ENCODE measurements at places on chromosomes 13 and 19.
A peak's percentile ranks its signal among the peaks of the same experiment; 100 is the strongest.

GRCh38 chr13:89214185-89214584, 1543.0 kb downstream of the SLITRK5 start:
- no peak for DNase-seq

DNA sequence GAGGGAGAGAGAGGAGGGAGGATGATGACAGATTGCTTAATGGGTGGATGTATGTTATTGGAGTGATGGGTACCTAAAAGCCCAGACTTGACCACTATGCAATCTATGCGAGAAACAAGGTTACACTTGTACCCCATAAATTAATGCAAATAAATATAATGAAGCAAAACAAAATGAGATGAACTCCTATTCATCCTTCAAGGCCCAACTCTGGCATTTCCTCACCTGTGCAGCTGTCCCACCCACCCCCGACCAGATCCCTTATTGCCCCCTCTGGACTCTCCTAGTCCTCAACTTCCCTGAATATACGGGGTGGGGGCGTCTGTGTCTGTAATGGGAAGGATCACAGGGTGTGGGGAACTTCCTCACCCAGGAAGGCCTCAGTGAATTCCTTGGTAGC, 4.1 kb downstream of the PGLYRP2 start:
- DNase-seq = no peak

DNA sequence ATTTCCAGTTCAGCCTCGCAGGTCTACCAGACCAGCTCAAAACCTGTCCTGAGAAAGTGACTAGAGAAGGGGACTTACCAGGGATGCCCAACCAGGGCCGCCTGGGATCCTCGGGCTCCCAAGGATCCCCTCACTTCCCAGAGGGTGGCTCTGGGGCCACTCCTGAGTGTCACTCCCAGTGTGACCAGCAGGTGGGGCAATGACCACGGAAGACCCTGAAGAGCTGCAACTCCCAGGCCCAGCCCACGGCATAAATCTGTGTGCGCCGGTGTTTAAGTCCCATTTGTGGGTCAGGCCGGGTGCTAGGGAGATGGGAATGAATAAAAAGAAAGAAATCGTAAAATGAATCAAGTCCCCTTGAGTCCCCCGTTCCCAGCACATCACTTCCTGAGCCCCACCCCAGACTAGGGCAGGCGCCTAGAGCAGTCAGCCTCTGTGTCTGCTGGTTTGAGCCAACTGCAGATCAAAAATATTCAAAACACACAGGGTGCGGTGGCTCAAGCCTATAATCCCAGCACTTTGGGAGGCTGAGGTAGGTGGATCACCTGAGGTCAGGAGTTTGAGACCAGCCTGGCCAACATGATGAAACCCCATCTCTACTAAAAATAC, 10.7 kb downstream of the PTGIR start:
- peak; percentile 69 for DNase-seq

DNA sequence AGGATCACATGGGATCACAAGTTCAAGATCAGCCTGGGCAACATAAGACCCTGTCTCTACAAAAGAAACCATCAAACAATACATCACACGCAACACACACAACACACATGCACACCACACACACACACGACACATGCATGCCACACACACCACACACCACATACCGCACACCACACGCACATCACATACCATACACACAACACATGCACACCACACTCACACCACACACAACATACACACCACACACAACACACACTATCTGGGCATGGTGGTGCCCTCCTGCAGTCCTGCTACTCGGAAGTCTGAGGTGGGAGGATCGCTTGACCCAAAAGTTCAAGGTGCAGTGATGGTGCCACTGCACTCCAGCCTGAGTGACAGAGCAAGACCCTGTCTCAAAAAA, 198.3 kb downstream of the USP12 start:
- no peak for DNase-seq

- no peak for DNase-seq
Observed at GRCh38 chr19:11769995-11770394, 3.2 kb downstream of the ZNF441 start.

- no peak for DNase-seq
Observed at GRCh38 chr19:16737911-16738310, 18.3 kb downstream of the NWD1 start.

DNA sequence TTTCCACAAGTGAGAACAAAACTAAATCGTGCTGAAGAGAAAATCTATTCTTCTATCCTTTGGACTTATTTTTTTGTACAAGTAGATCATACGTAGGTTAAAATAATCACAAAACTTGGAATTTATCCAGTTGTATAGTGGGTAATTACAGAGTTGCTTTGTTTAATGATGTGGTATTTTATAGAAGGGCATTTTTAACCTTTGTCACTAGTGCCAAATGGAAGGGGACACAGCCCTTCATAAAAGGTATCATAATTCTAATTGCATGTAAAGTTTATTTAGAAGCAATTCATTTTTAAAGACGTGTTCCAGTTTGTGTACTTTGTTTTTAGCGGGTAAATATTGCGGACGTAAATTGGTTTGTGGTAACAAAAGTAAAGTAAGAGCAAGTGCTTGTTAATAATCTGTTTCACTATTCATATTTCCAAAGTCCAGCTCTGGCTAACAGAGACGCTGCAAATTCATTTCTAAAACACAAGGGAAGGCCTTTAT, 99.5 kb downstream of the ERCC5 start:
- DNase-seq = no peak

DNA sequence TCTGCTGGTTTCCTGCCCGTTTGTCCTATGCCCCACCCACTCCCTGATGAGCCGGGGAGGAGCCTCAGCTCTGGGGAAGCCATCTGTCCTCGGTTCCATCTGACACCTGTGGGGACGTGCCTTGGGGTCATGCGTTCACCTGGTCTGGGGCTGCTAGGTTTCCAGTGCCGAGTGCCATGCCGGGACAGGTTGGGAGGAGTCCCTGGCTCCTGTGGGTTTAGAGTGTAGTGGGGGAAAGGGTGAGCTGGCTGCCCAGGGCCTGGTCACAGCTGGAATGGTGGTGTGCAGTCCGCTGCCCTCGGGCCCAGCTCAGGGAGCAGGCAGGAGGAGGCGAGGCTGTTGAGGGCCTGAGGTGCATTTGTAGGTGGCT, 2.5 kb downstream of the KDM4B start:
- DNase-seq = no peak

DNA sequence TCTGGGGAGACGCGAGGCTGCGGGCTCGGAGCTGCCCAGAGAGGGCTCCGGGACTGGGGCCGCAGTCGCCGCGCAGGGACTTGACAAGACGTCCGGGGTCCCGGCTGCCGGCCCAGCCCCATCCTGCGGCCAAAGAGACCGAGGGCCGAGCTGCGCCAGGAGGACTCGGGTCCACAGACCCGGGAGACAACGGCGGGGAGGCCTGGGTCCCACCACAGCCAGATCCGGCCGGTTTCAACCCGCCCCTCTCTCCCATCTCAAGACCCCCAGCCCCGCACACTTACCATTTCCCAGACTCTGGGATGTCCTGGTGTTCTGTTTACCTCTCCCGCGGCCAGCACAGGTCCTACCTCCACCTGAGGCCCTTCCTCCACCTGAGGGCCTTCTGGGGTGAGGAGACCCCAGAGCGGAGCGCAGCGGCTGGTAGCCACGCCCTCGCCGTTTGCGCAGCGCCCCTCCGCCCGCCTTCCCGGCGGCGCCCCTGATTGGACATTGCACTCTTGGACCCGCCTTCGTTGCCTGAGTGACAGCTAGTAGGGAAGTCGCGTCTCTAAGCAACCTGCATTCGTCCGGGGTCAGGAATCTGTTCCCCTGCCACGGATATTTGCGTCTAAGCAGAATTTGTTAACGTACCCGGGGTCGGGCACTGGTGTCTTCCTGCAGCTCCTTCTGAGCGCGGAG, at the start of gene ZNF709:
Gene ZNF709 (minus strand): TSS at position 446 of the 681 bp plus-strand sequence. CDS start 159 bp downstream, at position 287.
- peak; percentile 74 for DNase-seq

DNA sequence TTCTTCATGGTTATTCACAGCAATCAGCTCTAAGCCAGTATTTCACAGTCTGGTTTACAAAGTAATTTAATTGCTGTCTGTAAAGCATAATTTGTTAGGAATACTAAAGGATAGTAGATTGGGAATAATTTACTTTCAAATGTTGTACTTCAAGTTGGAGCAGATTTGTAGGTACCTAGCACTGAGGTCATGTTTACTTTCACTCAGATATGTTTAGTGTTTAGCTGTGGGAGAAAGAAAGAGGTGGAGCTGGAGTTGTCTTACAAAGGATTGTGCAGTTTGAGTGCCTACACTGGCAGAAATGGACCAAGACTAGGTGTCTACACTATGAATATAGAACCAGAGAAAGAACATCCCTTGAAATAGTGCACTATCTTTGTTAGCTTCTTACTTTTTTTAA, 464.6 kb downstream of the PCDH9 start:
- DNase-seq = no peak

DNA sequence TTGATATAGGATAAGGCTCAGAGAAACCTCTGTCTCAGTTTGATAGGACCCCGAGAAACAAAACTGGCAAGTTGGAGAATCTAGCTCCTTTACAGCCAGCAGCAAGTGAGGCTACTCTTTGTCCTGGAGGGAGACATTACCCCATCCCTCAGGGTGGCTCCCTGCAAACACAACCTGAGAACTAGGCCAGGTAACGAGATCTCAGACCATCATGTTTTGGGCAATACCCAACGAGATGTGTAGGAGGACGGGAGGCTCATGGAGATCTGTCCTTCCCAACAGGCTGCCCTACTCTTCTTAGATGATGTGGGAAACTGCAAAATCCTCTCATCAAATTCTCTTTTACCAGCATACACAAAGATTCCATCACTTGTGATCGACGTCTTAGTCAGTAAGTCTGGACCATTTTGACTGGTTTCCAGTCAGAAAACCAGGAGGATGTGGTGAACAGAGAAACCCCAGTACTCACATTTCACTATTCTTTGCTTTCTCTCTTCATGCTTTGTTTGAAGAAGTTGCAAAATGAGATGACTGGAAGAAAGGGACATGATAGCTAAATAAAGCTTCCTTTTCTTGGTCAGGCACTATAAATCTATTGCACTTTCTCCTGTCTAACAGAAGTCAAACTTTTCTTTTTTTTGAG, 6.0 kb upstream of the CTU1 start:
- no peak for DNase-seq

Measured in iris pigment epithelial cell (primary cell).